ENCODE measurements at places on chromosomes 6 and 20.
A peak's percentile ranks its signal among the peaks of the same experiment; 100 is the strongest.

GRCh38 chr20:61805781-61806180 lies 259.9 kb downstream of the TAF4 start:
- no peak for DNase-seq

GRCh38 chr6:30682143-30683117 lies 4.0 kb downstream of the PPP1R18 start:
- DNase-seq = peak; percentile 48

DNA sequence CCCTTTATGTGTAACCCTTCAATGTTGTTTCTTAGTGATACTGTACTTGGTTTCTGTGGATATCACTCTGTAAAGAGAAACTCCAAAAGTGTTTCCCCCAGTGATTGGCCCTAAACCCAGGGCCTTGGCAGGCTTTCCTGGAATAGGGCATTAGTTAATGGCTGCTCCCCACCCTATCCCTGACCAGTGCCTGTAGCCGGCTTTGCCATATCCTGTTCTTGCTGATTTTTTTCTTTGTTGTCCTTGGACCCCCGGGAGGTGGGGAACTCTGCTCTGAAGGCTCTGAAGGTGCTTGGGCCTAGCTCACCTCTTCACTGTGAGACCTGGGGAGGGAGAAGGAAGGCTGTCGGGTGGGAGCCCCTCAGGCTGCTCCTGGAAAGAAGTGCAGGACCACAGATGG lies 120.1 kb downstream of the TCP11 start:
- no peak for DNase-seq

DNA sequence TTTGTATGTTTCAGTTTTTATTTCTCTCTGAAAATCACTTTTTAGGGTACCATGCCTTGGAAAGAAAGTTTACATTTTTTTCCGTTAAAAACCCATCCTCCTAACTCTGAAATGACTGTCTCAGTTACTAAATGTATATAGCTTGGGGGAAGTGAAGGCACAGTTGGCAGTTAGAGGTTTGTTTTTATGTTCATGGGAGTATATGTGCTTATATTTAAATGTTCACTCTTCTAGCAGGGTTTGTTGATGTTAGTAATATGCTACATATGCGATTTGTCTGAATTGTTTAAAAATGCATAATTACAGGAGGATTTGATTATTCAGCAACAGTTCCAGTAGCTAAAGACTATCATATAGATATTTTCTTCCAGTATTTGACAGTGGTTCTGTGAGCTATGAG lies 31.1 kb downstream of the CDKAL1 start:
- DNase-seq = no peak

DNA sequence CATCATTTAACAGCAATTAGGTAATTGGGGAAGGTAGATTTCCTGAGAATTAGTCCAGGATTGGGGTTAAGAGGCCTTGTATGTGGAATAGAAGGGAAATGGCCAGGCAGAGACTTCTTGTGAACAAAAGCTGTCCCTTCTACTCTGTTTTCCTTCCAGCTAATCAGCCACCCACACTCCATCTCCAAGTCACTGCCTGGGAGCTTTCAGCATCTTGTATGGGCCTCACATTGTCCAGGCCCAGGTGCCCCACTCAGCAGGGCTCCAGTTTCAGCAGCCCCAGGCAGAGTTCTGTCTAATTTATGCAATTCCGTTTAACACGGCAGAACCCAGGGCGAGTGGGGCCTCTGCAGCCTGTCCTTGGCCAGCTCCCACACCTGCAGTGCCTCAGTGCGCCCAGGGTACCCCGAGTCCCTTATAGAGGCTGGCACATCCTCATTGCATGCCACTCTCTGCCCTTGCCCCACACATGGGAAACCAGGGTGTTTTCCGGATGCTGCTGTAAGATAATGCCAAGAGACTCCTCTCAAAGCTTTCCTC lies 113.0 kb downstream of the EDN3 start:
- no peak for DNase-seq

DNA sequence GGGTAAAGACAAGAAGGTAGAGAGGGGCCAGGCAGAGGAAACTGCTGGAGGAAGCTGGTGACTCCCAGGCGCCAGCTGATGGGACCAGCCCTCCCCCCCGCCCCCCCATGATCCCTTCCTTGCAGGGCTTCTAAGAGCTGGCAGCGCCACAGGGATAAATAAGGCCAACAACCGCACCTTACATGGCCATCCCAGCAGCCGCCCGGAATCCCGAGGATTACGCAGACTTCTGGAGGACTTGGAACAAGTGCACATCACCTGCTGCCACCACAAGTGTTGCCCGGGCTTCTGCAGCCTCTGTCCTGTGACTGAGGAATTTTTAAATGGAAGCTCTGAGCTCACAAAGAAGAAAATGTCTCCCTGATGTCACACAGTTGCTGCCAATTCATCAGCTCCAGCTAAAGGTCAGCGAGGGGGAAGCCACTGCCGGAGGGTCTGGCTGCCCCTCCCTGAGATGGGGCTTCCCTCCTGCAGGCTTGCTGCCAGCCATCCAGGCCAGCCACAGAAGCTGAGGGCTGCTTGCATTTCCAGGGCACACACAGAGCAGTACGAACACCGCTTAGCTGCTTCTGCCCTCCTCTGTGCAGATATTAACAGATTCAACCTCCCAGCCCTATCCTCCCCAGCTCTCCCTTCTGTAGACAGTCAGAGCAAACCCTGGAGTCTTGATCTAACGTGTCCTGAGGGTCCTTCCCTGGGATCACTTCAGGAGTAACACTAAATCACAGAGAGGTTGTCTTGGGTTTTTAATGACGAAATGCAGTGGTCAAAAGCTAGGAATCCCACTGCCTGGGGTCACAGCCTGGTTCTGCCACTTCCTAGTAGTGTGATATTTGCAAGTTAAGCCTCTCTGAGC lies 38.6 kb upstream of the PIM1 start:
- DNase-seq = no peak

GRCh38 chr6:169921853-169922824 lies 170.7 kb downstream of the ERMARD start:
- no peak for DNase-seq

DNA sequence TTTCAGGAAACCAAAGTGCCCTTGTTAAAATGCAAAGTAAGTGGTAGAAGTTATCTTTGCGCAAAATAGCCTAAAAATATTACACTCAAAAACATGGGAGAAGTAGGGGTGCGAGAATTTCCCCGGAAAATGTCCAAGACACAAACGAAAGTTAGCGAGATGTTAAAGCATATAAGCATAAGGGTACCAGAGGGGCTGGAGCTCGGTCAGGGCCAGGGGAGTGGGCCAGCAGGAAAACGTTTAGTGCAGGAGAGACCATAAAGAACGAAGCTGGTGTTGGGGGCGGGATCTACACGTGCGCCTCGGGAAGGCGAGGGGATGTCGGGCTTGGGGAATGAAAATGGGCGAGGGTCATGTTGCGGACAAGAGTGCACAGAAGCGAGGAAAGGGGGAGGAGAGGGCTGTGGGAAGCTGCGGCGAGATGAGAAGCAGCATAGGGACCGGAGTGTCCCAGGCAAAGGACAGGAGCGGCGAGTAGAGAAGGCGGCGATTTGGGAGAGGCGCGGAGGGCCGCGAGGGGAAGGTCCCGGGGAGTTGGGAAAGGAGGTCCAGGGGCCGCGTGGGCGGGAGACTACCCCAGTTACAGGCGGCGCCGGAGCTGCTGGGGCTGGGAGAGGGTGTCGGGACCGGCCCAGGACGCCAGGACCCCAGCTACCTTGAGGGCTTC lies 600 bp downstream of the XPO5 start:
- DNase-seq = peak; percentile 56

GRCh38 chr6:156777577-156778453 lies 637 bp downstream of the ARID1B start:
- DNase-seq = no peak

DNA sequence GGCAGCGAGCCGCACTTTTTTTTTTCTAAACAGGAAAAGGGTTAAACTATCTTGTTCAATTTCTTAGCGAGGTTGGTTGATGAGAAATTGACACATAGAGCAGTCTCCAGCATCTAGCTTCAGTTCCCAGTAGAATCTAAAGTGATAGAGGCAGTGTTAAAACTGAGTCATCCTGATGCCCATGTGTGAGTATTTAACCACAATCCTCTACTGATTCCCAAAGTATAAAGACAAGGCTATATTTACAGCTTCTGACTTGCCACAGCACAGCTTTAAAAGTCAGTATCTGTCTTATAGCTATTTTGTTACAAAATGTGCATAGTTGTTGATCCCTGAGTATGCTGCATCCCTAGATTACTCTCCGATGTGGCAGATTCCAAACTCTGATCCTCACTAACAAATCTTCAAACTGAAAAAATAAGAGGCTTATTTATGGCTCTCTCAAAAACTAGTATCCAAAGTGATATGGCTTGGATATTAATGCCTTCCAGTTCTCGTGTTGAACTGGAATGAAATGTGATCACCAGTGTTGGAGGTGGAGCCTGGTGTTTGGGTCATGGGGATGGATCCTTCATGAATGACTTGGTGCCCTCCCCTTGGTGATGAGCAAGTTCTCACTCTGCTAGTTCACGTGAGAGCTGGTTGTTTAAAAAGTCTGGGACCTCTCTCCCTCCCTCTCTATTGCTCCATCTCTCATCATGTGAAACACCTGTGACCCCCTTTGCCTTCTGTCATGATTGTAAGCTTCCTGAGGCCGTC lies 13.1 kb upstream of the POPDC3 start:
- no peak for DNase-seq

DNA sequence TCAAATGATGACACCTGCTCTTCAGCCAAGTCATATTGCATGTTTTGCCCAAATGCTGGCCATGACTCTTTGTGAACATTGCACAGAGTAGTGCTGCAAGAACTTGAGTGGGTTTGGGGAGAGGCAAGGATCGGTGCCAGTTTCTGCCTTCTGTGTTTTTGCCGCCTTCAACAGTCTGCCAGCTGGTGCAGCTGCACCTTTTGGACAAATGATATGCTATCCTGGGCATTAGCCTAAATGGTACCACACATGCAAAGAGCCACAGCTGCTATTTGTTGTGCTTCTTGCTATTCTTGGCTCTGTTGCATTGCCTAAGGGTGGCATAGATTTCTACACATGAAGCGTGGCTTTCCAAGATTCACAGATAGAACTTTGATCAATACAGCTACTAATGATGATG lies 189.0 kb upstream of the CCN2 start:
- no peak for DNase-seq

- DNase-seq = no peak
Observed at GRCh38 chr6:161850562-161850961, 576.7 kb upstream of the AGPAT4 start.

- no peak for DNase-seq
Observed at GRCh38 chr6:43676962-43677606, 10.5 kb downstream of the MRPS18A start.

DNA sequence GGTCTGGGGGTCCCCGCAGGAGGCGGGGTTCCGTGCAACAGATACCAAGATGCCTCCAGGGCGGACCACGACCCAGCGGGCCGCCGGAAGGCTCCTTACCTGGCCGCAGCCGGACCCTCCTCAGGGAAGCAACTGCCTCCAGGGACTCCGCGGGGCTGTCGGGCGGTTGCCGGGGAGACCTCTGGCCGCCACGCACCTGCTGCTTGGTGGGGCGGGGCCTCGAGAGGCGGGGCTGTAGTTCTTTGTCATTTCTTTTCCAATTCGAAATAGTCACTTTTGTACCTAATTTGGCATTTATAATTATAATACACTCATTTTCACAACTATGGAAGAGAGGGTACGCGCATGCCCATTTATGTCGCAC lies 647 bp downstream of the AK9 start:
- no peak for DNase-seq

- no peak for DNase-seq
Observed at GRCh38 chr20:20683481-20684321, 28.7 kb downstream of the RALGAPA2 start.

DNA sequence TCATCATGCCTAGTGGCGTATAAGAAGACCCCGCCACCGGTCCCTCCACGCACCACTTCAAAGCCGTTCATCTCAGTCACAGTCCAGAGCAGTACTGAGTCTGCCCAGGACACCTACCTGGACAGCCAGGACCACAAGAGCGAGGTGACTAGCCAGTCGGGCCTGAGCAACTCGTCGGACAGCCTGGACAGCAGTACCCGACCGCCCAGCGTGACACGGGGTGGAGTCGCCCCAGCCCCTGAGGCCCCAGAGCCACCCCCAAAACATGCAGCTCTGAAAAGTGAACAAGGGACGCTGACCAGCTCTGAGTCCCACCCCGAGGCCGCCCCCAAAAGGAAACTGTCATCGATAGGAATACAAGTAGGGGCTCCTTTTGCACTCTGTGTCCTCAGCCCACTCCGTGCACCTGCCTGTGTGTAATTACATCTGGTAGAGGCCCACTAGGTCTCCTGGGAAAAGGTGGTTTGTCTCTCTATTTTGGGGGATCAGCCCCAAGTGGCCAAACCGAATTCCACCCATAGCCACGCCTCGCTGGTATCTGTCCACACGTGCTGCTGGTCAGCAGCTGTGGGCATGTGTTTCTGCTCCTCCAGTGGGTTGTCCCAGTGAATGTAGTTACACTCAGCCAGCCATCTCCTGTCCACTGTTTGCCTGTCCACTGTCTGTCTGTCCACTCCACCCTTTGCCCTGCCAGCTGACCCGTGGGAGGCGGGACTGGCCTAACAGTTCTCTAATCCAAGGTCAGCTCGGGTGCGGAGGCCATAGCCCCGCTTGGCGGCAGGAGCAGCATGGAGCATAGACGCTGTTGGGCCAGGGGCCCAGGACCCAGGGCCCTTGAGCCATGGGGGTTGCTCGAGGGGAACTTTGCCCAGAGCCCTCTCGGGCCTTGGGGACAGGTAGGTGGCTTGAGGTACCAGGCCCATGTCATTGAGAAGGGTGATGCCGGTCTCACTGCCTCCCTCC lies 44.3 kb upstream of the MYL9 start:
- no peak for DNase-seq

- DNase-seq = no peak
Observed at GRCh38 chr20:40291493-40292135, 397.4 kb downstream of the MAFB start.

GRCh38 chr6:12024216-12024615 lies 12.1 kb downstream of the HIVEP1 start:
- no peak for DNase-seq

DNA sequence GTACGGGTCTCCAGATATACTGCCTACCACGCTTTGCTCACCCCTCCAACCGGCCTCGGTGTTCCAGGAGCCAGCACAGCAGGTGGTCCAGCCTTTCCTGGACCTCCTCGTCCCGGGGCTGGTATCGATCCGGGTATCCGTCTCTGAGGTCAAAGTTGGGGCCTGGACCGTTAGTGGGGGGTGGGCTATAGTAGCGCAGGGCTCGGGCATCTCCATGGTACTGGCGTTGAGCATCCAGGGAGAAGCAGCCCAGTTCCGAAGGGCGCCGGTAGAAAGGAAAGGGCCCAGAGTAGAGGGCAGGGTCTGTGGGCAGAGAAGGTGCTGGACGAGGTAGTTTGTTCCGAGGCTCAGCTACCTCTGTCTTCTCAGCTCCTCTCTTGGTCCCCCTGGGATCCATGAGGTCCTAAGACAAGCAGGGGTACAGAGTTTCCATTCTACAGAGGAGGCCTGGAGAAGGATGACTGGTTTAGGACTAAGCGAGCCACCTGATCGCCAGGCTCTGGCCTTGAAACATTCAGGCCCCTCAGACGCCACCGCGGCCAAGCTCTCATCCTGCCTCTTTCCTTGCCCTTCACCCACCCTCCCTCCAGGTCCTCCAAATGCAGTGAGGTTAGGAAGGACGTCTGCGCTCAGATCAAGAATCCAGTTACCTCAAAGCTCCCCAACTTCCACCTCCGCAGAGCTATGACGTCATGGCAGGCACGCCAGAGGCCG lies 502 bp downstream of the DXO start:
- DNase-seq = no peak

GRCh38 chr20:19750907-19751636 lies 7.0 kb upstream of the RIN2 start:
- no peak for DNase-seq

- peak; percentile 73 for DNase-seq
Observed at GRCh38 chr20:45344168-45344860, 3.9 kb downstream of the SDC4 start.

GRCh38 chr6:77249560-77249959 lies 213.7 kb downstream of the HTR1B start:
- DNase-seq = no peak

Data from H54 (cell line).